ENCODE measurements at places on chromosomes 6 and 20.

DNA sequence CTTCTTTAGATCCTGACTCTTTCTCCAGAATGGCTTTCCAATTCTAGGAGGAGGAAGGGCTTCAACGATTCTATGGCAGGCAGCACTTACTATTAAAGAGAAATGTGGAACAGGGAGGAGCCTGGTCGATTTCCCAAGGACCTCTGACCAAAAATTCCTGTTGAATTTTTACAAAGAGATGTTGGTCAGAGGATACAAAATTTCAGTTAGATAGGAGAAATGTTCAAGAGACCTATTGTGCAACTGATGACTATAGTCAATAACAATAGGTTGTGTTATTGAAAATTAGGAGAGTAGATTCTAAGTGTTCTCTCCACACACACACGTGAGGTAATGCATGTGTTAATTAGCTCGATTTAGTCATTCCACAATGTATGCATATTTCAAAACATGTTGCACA lies 130.1 kb upstream of the TNFAIP3 start:
- no peak for DNase-seq

DNA sequence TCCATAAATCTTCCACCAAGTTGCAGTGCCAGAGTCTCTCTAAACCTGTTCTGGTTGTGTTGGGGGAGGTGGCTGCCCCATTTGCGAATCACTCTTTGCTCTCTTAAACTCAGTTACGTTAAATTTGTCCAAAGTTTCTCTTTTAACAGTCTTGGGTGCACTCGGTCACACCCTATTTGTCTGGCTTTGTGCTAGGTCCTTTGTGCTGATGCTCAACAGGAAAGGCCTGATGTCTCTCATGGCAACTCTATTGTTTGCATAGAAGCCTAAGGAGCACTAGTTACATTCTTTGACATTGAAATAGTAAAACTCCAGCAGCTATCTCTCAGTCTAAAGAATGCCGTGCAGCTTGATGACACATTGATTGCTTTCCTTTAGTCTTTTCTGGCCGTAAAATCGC lies 105.1 kb downstream of the TRMT11 start:
- no peak for DNase-seq

GRCh38 chr6:159056432-159056831 lies 11.6 kb upstream of the TAGAP start:
- no peak for DNase-seq

- no peak for DNase-seq
Observed at GRCh38 chr6:114364301-114364700, 21.5 kb upstream of the HS3ST5 start.

- no peak for DNase-seq
Observed at GRCh38 chr6:65546894-65547293, 160.1 kb downstream of the EYS start.

DNA sequence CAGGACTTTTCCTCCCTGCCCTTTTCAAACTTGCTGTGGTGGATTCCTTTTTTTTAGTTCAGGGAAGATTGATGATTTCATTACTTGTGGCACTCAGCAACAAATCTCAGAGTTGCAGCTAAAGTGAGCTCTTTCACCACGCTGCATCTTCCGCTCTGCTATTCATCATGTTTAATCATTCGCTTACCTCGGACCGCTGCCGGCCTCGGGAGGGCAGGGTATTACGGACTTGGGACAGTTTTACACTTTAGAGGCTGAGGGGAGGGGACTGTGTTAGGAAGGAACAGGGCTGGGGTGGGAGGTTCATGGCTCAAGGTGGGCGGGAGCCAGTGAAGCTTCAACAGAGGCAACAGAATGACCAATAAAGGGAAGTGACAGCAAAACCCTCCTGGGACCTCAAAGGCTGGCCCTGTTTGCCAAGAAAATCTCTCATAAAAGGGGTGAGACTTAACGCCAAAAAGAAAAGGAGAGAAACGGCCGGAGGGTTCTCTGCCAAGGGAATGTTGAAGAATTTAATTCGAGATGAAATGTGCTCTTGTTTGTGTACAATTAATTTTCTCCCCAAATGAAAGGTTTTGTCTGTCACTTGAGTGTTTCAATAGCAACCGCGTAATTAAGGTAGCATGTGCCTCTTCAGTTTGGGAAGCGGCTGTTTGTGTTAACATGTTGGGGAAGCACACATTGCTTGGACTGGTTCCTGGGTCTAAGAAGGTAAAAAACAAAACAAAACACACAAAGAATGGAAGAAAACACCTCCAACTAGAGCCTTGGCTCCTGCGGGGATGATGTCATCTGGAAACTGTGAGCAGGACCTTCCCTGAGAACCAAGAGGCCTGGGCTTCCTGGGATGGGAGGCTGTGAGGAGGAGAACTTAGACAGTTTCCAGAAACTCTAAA lies 72.5 kb upstream of the SULF2 start:
- no peak for DNase-seq

GRCh38 chr6:45377043-45377553 lies 636 bp downstream of the SUPT3H start:
- DNase-seq, result no peak

GRCh38 chr6:101108286-101108685 lies 227.2 kb upstream of the ASCC3 start:
- no peak for DNase-seq

GRCh38 chr6:112441607-112442006 lies 94.5 kb downstream of the RFPL4B start:
- DNase-seq, result no peak

GRCh38 chr6:166721576-166721975 lies 94.5 kb upstream of the RPS6KA2 start:
- DNase-seq, result no peak

GRCh38 chr6:18185624-18186023 lies 30.4 kb downstream of the KDM1B start:
- no peak for DNase-seq

GRCh38 chr6:36301781-36302180 lies 31.9 kb downstream of the PNPLA1 start:
- no peak for DNase-seq

- no peak for DNase-seq
Observed at GRCh38 chr20:54084727-54085388, 14.5 kb upstream of the BCAS1 start.

DNA sequence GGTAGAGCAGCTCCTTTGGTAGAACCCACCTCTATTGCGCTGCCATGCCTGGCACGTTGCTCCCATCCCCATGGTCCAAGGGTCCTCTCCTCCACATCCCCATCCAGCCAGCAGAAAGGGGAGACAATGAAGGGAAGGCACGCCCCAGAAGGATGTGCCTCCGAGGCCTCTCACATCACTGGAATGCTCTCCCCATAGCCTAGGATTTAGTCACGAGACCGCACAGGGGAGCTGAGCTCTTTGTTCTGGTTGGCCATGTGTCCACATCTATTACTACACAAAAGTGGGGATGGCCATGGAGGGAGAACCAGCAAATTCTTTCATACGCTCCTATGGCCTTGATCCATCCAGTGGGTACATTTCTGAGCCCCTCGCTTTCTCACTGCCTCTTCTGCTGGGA lies 60.5 kb upstream of the SALL4 start:
- no peak for DNase-seq

GRCh38 chr20:15945289-15945688 lies 628.0 kb downstream of the KIF16B start:
- DNase-seq, result no peak

GRCh38 chr20:48706710-48707365 lies 121.0 kb downstream of the PREX1 start:
- no peak for DNase-seq

DNA sequence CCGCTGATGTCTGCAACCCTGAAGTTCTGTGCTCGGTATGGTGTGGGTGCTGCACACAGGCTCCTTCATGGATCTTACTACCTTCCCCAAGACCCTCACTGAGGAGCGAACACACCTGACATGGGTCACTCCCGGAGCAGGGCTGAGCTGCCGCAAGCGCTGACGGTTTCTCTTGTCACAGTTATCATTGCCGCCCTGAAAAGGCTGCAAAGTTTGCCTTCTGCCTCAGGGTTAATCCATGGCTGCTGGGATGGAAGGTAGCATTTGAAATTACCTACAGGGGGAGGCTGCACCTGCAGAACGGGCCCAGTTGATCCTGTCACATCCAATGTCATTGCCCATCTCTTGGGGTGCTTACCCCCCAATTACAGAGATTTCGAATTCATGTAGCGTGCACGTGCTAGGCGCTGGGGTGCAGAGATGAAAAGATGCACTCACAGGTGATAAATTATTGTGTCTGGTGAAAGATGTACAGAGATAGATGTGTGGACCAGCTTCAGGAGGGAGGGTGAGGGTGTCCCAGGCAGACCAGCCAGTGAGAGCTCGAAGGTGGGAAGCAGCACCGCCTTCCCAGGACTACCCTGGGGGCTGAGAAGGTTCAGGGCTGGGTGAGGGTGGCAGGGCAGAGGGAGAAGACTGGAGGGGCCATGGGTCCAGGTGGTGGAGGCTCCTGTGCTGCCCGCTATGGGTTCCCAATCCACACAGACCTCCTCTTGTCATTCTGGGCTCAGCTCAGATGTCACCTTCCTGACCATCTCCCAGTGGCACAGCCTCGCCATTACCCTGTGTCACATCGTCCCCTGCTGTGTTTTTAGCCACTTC lies 120.1 kb downstream of the SYCP2 start:
- DNase-seq, result no peak

DNA sequence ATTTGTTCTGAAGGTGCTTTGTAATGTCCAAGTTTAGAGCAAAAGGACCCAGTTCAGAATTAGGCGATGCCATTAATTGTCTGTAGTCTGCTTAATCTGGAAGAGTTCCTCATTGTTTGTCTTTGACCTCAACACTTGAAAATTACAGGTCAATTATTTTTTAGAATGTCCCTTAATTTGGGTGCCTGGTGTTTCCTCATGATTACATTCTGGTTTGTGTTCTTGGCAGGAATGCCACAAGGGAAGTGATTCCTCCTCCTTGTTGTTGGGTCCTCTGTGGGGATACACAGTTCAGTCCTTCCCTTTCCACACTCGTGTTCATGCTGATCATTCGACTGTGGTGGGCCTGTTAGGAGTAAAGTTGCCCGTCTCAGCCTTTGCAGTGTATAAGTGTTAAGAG lies 207.3 kb downstream of the JARID2 start:
- no peak for DNase-seq

GRCh38 chr20:41264819-41265218 lies 52.7 kb downstream of the ZHX3 start:
- DNase-seq, result no peak

GRCh38 chr6:100283285-100283684 lies 181.4 kb downstream of the SIM1 start:
- DNase-seq, result no peak

DNA sequence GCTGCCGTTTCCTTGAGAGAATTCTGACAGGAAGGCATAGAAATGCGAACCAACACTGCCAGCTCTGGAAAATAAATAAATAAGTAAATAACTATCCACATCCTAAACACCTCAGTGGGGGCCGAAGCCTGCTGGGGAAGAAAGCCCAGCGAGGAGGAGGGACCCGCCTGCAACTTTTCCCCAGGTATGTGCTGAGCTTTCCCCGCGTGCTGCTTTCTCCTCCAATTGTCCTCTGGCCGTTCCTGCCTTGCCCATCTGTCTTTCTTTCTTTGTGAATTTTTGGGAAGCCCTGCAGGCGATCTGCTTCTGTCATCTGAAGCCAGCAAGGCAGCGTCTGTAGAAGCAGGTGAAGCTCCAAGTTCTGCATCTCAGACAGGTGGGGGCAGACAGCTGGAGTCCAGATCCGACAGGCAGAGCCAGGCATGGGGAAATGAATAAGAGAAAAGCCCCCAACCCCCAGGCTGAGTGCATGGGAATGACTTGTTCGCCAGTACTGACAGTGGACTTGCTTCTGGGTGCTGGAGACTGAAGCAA lies 49.2 kb upstream of the IL17A start:
- no peak for DNase-seq

- DNase-seq, result no peak
Observed at GRCh38 chr6:160005861-160006540, 37.1 kb downstream of the IGF2R start.

DNA sequence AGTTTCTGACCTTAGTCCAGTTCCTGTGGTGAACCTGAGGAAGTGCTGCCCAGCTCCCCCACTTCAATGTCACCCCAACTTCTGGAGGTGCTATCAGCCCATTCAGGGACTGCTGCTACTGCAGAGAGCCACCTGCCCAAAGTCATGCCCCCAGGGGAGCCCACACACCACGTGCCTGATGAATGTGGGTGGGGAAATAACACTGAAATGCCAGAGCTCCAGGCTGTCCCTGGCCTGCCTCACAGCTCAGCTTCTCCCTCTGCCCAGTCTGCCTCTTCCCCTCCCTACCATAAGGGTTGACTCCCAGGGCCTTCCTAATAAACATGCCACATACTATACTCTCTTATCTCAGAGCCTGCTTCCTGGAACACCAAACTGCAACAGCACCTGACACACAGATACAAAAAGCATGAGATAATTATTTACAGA lies 276.4 kb upstream of the MOCS1 start:
- DNase-seq, result no peak

GRCh38 chr20:63035603-63036185 lies 28.9 kb upstream of the BHLHE23 start:
- DNase-seq, result no peak

DNA sequence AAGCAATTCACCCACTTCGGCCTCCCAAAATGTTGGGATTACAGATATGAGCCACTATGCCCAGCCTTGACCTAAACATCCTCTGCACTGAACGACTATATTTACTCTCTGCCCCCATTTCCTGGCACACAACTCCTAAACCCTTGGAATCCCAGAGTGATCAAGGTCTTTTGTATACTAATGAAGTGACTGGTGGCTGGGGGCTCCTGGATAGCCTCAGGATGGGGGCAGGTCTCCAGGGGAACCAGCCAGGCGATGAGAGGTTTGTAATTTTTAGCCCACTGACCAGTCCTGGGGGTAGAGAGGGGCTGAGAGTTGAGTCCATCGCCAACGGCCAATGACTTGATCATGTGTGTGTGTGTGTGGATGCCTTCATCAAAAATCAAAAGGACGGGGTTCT lies 71.1 kb downstream of the FAM50B start:
- DNase-seq, result no peak

DNA sequence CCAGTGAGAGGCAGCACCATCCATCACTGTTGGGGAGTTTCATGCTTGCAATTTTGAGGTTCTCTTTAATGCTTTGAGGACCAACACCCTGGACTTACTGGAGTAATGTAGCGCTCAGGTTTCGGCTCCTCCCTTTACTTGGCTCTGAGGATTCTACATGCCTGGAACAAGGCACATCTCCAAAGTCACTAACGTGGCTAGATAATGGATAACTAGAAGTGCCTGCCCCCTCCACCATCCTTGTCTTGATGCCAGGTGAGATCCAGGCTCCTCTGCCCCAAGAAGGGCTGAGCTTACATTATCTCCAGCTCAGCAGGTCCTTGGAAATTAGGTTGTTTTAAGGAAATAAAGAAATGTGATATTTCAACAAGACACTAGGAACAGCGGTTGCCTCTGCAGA lies 75.5 kb upstream of the ZNFX1 start:
- DNase-seq, result no peak

DNA sequence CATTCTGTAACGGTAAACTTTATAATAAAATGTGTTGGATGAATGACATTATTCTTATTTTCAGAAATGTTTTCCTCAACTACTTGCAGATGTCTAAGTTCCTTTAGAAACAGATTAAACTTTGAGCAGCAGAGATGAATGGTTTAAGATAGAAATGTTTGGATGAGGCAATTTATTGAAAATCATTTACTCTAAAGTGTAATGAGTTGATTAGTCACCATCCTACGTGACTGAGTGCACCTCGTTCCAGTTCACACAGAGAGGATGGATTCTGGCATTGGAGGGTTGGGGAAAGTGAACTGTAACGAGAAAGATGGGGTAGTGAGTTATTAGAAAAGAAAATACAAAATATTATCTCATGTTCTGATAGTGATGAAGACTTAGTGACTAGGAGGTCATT lies 28.7 kb downstream of the SMPDL3A start:
- no peak for DNase-seq
